ENCODE measurements at places on chromosomes 2 and 18.

DNA sequence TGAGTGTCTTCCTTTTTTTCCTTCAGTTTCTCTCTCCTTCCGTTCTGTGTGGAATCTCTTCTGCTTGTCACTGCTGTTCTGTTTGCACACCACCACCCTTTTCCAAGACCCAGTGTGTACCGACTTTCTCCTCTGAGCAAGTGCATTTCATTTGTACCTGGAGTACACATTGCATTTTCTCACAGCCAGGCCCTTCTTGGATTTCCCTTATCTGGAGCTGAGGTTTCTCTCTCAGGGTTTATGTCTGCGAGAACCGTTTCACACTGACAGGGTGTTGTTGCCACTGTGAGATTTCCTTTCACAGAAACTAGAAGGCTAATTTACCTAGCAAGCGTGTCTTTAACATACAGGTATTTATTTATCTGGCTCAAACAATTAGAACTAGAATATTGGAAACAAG lies 26.2 kb downstream of the NCOA1 start:
- DNase-seq = no peak

- DNase-seq = no peak
Observed at GRCh38 chr18:36083729-36084128, 16.4 kb upstream of the RPRD1A start.

- DNase-seq = no peak
Observed at GRCh38 chr2:105896765-105897163, 152.1 kb downstream of the NCK2 start.

- no peak for DNase-seq
Observed at GRCh38 chr2:84874381-84875212, 6.3 kb downstream of the TRABD2A start.

DNA sequence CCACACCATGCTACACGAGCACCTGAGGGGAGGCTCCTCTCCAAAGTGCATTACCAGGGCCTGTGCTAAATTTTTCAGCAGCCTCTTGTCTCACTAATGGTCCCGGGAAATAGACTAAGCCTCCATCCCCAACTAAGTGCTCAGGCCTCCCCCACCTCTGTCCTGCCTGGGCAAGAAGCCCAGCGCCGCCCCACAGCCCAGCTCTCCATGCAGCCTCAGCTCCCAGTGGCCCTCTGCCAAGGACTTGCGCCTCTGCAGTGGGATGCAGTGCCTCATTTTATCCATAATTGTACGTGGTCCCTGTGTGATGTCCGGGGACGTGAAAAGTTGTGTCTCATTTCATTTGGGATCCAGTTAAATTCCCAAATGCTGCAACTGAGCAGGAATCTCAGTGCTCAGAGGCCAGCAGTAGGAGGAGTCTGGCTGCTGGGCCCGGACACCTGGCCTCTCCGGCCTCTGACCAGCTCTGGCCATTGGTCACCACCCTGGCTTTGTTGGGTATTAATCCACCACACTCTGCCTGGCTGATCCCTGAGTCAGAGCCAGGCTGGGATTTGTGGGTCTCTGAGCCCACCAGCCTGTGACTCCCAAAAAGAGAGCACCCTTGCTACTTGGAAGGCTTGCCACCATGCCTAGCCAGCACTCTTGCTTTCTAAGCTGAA lies 11.4 kb upstream of the STEAP3 start:
- DNase-seq = no peak

DNA sequence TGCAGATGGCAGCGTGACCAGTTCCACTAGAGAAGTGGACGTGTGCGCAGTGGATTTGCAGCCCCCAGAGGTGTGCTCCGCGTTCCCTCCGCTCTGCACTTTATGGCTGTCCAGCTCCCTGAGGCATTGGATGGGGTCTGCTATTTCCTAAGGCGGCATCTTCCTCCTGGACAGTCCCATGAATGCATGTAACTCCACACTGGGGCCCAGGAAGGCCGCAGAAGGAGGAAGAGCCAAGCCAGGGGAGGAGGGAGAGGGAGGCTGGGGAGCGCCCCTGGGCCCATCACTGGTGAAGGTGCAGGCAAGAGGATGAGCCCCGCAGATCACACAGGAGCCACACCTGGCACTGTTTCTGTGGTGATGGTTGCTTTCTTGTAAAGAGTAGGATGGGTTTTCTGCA lies 99.1 kb downstream of the PTGR3 start:
- DNase-seq = no peak

DNA sequence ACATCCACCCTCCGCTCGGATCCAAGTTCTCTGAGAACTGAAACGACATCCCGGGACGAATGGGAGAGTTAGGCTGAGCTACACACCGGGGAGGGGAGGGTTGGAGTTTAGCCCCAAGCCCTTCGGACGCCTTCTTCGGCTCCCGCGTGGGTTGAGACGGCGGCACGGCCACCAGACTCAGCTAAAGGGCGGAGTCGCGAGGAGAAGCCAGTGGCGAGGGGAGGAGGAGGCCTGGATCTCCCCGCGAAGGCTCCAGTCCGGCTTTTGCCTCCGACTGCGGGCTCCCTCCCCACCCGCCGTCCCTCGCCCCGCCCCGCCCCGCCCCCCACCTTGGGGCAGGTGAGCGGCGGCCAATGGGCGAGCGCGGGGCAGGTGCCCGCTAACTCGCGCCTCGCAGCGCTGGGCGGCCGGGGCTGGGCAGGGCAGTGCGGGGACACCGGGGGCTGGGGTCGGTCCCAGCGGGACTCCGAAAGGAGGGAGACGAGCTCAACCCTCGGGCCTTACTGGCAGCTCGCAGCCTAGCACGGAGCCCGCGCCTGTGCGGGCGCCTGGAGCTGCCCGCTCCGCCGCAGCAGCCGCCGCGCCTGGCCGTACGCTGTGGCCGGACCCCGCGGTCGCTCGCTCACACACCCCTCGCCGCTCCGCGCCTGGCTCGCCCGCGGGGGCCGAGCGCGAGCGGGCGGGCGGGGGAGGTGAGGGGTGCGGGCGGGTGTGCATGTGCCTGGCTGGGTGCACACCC lies at the start of gene EMX1:
EMX1 (plus strand) TSS at position 382 of the 739 bp plus-strand sequence; CDS start at position 716, 334 bp downstream.
- DNase-seq = no peak

- DNase-seq = no peak
Observed at GRCh38 chr18:33369711-33370449, 70.6 kb downstream of the CCDC178 start.

DNA sequence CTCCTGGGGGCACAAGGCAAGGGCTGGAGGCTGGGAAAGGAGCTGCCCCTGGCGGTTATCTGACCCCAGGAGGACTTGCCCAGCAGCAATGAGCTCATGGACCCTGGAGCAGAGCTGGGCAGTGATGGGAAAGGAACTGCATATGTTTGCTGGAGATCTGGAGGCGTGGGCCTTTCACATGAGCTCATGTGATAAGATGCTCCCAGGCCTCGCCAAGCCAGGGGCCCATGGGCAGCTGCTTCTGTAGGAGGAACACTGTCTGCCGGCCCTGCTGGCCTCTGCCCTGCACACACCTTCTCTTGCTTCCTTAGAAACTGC lies 9.0 kb upstream of the NPPC start:
- DNase-seq = no peak

DNA sequence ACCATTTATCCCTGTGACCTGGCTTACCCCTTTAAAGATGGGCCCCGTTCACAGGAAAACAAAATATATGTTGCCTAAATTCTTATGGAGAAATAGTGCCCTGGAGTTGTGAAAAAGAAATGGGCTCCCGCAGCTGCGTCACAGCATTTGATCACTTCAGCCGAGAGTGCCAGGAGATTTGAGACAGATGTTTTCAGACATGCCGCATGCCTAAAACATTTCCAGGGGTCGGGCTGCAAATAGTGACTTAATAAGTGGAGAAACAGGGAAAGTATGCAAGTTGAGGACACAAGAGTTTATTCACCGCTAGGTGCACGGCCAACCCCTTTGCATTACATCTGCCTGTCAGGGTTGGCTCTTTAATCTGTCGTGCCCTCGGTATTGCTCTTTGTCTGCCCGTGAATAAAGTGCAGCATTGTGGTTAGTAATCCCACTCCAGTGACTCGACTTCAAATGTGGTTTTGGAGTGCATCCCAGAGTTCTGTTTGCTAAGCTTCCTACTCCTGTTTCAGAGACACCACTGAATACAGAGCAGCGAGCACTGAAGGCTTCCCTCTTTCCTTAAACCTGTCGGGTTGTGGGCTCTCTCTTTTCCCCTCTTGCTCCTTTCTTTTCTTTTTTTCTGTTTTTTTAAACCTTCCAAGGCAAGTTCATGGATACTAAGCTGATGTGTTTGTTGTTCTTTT lies 187.5 kb downstream of the LTBP1 start:
- no peak for DNase-seq

DNA sequence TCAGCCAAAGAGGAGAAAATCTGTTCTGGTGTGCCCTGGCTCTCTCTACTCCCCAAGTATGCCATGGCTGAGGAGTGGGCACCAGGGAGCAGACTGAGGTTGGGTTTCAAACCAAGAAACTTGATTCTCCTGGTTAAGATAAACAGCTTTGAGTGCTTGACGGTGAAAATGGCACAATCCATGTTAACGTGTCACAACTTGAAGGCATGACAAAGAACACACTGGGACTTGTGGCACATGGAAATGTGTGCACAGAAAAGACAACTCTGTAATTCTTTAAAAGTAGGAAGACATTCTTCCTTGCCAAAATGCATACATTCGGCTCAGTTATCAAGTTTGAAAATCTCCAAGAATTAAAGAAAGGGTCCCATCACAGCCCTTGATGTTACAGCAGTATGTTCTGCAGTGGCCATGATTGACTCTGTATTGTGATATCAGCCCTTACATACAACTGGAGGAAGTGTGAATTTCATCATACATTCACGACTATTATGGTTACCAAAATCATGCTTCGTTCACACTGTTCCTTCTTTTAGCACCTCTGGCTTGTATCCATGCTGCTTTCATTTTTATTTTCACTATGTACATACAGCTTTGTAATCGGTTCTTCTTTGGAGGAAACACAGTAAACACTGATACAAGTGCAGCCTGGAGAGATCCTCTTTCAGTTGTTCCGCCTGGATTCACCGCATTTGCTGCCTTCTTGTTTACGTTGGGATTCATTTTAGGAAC lies 15.6 kb upstream of the ACTG2 start:
- no peak for DNase-seq

DNA sequence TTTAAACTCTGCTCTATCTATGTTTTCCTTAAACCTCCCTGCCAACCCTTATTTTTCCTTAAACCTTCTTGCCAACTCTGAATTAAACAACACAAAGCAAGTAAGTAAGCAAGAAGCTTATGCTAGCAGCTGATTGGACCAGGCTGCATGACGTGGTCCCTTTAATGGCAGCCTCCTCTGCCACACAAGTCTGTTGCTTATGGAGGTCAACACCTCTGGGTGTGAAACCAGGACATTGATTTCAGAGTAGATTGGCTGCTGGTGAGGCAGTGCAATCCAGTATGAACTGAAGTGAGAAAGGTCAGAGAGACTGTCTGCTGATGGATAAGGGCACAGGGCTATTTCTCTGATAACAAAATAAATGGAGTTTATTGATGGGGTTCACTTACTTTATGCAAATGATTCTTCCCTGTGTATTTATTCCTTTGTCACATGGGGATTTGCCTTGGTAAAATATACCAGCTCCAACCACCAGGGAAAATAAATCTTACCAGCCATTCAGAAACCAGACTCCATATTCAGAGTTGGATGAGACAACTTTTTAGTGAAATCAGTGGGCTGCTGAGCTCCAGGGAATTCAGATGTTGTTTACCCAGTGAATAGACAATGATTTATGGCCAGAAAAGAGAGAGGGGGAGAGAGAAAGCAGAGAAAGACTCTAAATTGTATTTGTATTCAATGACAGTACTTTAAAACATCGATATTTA lies 112.2 kb upstream of the NCKAP5 start:
- DNase-seq = no peak

GRCh38 chr2:109679225-109679624 lies 65.1 kb downstream of the SOWAHC start:
- no peak for DNase-seq

DNA sequence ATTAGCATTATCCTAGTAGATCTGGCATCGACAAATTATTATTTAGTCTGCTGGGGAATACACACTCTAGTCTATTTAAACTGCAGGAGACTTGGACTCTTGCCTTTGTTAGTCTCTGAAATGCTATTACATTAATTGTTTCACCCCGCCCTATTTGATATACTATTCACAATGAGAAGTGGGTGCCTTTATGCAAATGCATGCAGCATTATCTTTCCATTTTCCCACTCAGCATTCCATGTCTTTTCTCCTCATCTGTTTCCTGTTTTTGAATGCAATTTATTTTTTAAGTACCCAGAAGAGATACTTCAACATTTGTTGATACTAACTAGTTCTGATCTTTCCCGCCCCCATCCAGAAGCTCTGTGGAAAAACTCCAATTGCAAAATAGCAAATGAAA lies 395.3 kb upstream of the NXPH2 start:
- no peak for DNase-seq

DNA sequence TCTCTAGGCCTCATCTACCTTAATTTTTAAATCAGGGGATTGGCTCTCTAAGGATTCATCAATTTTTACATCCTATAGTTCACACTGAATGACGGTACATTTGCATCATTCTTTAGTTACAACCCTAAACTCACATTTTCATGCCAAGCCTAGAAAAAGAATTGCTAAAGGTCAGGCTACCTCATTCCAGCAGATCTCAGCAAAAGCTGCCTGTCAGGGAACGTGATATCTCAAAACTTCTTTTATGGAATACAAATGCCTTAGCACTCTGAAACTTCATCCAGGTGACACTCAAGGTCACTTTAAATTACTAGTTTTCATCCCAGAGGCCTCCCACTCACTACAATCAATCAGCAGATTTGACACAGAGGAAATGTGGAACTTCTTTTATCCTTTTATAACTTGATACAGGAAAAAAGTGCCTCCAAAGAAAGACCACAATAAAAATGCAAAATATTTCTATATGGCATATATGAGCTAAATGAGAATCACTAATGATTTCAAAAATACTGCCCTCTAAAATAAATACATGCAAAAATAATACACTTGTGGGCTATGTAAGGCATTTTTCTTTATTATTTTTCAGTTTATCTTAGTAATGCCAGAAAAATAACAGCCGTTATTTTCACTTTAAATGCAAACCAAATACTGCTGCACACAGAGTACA lies 91.5 kb downstream of the ARHGEF33 start:
- no peak for DNase-seq

DNA sequence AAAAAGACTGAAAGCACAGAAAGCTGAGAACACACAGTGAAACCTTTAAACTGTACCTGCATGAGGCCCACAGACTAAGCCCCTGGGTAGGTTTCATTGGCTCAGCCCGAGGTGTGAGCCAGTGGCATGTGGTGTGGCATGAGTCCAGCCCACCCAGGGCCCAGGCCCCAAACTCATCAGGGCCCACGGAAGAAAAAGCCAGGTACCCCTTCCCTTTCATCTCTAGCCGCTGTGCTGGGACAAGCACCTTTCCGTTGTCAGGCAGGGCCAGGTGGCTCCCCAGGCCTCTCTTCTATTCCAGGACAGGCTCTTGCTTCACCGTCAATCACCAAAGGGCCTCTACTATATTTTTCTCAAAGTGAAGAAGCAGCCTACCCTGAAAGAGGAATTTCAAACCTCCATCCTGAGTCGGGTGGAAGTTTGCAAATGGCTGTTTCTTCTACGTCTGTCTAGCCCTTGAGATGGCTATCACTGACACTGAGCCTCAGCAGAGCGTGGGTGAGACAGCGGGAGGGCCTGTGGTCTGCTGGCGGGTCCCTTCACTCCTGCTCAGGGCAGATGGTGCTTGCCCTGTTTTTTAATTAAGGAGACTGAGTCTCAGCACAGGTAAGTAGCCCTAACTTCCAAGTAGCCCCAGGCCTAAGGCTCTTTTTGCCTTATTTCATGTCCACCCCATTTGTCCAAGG lies 8.6 kb downstream of the DNAJB2 start:
- no peak for DNase-seq
